ENCODE measurements at places on chromosomes 16 and 17.

GRCh38 chr17:20264996-20265395, 202.3 kb downstream of the LGALS9B start:
- no peak for DNase-seq

DNA sequence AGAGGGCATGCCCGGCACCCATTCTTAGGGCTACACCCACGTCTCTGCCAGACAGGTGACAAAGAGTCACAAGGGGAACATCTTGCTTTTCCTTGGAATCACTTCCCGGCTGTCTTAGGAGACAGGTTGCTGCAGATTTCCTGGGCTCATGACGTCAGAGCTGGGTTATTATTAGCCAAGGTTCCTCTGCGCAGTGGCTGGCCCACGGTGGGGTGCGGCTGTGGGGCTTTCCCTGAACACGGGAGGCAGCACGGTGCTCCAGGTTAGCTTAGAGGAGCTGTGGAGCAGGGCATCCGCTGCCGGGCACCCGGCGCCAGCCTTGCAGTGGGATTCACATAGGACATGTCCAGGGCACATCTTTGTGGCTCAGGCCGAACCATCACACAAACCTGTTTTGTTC, 118.0 kb upstream of the PLCG2 start:
- DNase-seq = no peak

- DNase-seq = no peak
These were observed at the start of gene LGALS3BP for GRCh38 chr17:78979780-78980623. LGALS3BP (minus strand) TSS chr17:78979923; CDS start chr17:78977191, 2,732 bp downstream.

DNA sequence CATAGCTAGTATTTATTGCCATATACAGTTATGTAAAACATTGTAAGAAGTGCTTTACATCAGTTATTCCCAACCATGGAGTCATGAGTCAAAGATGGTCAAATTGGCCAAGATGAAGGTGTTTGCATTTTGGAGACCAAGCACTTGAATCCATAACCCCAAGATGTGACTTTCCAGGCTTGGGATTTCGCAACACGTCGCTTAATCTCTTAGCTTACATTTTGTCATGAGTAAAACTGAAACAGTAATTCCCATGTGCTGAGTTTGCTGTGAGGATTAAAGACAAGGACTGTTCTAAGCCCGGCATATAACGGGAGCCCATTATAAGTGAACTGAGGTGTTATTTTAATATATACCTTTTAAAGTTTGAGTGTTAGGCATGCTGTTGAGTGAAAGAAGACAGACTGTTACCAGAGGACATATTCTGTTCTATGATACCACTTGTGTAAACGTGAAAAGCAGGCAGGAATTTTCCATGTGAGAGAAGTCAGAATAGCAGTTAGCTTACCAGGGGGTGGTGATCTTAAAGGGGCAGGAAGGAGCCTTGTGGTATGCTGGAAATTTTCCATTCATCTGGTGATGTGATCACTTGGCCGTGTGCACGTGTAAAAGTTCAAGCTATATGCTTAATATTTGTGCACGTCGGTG, 484.9 kb downstream of the WWOX start:
- DNase-seq = no peak

DNA sequence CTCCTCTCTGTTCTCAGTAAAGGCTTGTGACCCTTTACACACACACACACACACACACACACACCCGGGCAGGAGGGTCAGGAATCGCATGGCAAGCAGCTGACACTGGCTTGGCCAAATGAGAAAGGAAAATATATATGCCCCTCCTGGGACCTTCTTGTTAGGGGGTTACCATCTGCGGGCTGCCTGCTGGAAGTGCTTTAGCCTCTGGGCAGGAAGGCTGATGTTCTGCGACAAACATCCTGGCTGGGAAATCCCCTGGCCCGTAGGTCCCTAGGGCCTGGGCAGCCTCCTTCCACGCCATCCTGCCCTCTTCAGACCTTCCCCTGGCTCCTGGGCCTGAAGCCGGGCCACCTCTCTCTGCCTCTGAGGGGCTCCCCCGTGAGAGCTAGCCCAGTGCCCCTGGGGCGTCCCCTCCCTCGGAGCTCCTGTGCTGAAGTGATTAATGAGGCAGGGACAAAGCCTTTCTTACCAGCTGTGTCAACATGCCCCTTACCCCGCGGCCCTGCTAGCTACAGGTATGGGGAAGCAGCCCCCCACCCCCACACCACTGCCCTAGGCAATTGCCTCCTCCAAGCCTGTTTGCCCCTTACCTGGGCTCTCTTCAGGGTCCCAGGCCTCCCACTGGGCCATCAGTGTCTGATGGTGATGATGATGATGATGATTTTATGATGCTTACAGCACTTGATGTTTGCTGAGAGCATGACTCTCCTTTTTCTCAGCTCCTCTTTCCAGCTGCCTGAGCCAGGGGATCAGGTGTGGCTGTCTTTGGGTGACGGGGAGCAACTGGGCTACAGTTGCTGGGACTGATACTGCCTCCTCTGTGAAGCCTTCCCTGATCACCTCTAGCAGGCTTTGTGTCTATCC, 32.8 kb upstream of the ETV4 start:
- DNase-seq = peak; percentile 1

DNA sequence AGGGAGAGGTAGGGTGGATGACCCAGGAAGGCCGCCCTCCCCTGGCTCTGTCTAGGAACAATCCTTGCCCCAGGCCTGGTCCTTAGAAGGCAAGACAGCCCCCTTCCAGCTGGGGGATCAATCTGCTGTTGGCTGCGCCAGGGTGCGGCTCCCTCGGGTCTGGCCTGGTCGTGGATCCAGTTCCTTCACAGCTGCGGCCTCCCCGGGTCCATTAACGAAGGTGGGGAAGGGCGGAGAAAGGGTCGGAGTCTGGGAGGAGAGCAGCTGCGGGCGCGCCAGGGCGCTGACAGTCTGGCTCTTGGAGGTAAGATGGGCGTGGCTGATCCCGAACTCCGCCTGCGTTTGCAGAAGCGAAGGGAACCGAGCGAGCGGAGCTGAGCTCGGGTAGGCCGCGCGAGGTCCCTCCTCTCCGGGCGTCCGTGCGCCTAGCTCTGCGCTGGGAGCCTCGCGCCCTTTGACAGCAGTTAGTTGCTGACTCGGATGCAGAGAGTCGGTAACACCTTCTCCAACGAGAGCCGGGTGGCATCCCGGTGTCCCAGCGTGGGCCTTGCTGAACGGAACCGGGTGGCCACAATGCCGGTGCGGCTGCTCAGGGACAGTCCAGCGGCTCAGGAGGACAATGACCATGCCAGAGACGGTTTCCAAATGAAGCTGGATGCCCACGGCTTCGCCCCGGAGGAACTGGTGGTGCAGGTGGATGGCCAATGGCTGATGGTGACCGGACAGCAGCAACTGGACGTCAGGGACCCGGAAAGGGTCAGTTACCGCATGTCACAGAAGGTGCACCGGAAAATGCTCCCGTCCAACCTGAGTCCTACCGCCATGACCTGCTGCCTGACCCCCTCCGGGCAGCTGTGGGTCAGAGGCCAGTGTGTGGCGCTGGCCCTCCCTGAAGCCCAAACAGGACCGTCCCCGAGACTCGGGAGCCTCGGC, at the start of gene HSPB9:
Gene HSPB9 (plus strand): TSS at position 434 of the 933 bp plus-strand sequence. CDS start 47 bp downstream, at position 481.
- no peak for DNase-seq

- DNase-seq = no peak
These were observed 2.6 kb downstream of the SOX8 start for GRCh38 chr16:984121-984694.

DNA sequence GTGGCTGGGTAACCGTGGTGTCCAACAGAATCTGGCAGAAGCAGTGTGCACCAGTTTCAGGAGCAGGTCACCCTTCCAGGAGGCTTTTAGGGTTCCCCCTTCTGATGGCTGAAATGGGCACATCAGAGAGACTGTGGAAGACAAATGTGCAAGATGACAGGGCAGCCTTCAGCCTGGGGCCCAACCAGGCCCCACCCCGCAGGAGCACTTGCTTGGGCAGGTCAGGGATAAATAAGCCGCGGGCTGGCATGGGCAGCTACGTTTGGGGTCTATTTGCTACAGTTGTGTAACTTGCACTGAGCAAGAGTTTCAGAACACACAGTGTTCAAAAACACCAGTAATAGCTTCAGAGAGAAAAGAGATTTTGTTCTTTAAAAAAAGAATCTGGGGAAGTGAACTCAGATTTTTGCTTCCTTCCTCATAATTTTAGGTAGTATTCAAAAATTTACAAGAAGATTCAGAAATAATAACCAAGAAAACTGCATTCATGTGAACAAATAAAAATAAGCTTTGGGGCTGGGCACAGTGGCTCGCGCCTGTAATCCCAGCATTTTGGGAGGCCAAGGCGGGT, 44.9 kb upstream of the BAHCC1 start:
- no peak for DNase-seq

DNA sequence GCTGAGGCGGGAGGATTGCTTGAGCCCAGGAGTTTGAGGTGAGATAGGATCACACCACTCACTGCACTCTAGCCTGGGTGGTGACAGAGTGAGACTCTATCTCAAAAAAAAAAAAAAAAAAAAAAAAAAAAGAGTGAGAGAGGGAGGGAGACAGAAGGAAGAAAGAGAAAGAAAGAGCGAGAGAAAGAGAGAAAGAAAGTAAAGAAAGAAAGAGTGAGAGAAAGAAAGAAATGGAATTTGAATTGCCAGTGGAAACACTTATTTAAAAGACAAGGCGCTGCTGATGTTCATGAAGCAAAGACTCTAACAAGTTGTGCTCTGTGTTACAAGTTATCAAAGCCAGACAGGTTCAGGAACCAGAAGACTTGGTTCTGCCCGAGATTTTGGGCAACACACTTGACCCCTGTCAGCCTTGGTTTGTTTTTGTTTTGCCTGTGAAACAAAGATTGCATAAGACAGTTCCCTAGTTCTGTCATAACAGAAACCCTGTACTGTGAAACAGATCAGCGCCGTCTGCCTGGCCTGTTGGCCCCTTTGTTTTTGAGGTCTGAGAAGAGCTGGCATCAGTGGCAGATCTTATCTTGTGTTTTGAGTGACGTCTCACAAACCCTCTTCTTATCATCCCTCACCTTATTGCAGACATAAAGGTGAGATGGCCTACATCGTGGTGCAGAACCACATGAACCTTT, 55.4 kb upstream of the ENDOV start:
- DNase-seq = no peak

DNA sequence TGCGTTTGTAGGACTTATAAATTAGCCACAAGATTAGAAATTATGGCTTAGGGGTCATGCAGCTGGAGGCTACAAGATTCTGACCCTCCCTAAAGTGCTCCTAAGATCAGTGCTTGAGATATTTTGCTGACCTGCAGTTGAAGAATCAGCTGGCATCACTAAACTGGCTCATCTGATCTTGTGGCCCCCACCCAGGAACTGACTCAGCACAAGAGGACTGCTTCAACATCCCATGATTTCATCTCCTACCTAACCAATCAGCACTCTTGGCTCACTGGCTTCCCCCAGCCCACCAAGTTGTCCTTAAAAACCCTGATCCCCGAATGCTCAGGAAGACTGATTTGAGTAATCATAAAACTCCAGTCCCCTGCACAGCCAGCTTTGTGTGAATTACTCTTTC, 86.4 kb upstream of the ERCC4 start:
- DNase-seq = no peak

- no peak for DNase-seq
These were observed 30.4 kb upstream of the ZC3H18 start for GRCh38 chr16:88539652-88540345.

DNA sequence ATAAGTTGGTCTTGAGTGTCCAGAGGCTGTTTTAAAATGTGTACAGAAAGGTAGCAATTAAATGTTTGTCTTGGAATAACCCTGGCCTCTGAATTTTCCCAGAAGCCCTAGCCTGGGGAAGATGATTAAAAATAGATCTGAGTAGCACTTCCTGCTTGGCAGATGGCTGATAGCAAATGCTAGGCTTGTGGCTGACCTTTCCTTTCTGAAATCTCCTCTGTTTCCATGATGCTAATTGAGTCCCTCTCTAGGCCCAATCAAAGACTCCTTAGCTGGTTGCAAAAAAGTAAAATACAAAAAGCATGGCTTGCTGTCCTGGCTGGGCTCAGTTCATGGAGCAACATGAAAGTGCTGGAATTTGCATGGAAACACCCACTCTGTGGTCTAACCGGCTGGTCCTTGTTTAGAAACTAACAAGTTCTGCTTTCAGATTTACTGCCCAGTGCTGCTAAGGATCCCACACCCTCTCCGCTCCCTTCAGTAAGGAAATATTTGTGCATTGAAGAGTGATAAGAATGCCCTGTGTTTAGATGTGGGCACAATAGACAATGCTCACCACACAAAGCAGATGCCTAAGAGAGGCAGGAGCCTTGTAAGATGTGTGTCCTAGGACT, 40.8 kb downstream of the YPEL2 start:
- DNase-seq = no peak

GRCh38 chr17:59516451-59516850, 49.0 kb upstream of the DHX40 start:
- no peak for DNase-seq

- no peak for DNase-seq
These were observed 26.3 kb downstream of the GINS2 start for GRCh38 chr16:85662482-85662812.

GRCh38 chr16:82643936-82644630, 17.3 kb downstream of the CDH13 start:
- DNase-seq = no peak

- DNase-seq = no peak
These were observed 221.1 kb upstream of the GSE1 start for GRCh38 chr16:85391769-85392583.

- no peak for DNase-seq
These were observed 172.3 kb upstream of the IRX6 start for GRCh38 chr16:55151561-55152305.

DNA sequence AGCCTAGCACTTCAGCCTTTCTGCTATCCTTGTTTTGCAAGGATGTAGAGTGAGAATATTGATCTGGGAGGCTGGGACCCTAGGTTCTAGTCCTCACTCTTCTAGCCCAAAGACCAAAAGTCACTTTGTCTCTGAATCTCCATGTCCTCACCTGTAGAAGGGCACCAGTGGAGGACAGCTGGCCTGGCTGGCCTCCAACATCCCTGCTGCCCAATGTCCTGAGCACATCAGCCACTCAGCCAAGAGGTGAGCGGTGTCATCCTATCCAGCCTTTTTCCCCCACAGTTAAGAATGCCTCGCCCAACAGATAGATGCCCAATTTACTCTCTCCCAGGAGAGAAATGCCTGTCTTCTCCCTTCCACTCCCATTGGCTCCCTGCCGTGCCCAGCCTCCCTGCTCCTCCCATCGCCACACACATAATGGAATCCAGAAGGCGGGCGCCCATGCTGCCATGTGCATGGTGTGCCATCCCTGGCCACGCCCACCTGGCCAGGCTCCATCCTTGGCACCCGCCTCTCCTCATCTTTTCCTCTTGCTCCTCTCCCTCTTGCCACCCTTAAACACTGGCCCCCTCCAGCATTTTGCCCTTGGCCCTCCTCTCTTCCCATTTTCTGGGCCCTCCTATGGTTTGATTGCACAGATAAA, 157.3 kb upstream of the SDK2 start:
- no peak for DNase-seq

- DNase-seq = no peak
These were observed 59.0 kb downstream of the ANKFY1 start for GRCh38 chr17:4204710-4205173.

DNA sequence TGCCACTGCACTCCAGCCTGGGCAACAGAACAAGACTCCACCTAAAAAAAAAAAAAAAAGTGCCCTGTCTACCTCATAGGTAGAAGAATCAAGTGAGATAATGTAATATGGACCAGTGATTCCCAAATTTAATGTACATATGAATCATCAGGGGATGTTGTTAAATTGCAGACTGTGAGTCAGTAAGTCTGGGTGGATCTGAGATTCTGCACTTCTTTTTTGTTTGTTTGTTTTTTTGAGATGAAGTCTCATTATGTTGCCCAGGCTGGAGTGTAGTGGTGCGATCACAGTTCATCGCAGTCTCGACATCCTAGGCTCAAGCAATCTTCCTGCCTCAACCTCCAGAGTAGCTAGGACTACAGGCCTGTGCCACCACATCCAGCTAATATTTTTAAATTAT, 31.6 kb downstream of the HOXB1 start:
- DNase-seq = no peak
